Cerebellar nuclear complex (tissue), 1 donor: ENCODE measurements at places on chromosomes 13 and 19.

DNA sequence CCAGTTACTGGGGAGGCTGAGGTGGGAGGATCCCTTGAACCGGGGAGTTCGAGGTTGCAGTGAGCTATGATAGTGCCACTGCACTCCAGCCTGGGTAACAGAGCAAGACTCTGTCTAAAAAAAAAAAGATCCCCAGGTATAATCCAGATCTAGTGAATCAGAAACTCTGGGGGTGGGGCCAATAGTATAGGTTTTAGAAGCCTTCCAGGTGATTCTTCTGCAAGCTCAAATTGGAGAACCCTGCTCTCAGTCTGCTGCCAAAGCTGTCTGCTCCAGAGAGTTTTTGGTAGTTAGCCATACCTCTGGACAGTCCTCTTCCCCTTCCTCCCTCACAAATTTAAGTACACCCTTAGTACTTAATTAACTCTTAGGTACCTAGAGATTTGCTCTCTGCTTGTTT lies 28.0 kb downstream of the SERP2 start:
- DNase-seq = no peak

- no peak for DNase-seq
Observed at GRCh38 chr13:40172149-40172591, 494.3 kb downstream of the FOXO1 start.

GRCh38 chr19:41997121-41997850 lies 3.3 kb upstream of the ATP1A3 start:
- no peak for DNase-seq

DNA sequence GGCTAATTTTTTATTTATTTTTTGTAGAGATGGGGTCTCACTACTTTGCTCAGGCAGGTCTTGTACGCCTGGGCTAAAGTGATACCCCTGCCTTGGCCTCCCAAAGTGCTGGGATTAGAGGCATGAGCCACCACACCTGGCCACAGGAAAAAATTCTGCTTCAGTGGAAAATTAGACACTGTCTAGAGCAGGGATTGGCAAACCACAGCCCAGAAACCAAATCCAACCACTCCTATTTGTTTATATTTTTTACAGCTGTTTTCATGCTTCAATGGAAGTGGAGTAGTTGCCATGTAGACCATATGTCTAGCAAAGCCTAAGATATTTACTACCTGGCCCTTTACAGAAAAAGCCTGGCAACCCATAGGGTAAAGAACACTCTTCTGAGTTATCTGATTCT lies 123.7 kb upstream of the MRI1 start:
- DNase-seq = no peak
